ENCODE measurements at places on chromosomes 11 and 22. TPM values are rescaled to one million over a fixed set of nuclear protein-coding genes. Genes with fewer than 3 reads are reported as not detected.
A peak's percentile ranks its signal among the peaks of the same experiment; 100 is the strongest.

- no peak overlapping the region for H3K27ac ChIP-seq
- H3K36me3 ChIP-seq: no peaks in the 10 kb centered on the region
- H3K27me3 ChIP-seq: no peaks in the 10 kb centered on the region
- peaks cover 26% of the 10 kb centered on the region for H3K4me1 ChIP-seq
Measured at GRCh38 chr22:23067023-23067650, 3.2 kb upstream of the GNAZ start.

DNA sequence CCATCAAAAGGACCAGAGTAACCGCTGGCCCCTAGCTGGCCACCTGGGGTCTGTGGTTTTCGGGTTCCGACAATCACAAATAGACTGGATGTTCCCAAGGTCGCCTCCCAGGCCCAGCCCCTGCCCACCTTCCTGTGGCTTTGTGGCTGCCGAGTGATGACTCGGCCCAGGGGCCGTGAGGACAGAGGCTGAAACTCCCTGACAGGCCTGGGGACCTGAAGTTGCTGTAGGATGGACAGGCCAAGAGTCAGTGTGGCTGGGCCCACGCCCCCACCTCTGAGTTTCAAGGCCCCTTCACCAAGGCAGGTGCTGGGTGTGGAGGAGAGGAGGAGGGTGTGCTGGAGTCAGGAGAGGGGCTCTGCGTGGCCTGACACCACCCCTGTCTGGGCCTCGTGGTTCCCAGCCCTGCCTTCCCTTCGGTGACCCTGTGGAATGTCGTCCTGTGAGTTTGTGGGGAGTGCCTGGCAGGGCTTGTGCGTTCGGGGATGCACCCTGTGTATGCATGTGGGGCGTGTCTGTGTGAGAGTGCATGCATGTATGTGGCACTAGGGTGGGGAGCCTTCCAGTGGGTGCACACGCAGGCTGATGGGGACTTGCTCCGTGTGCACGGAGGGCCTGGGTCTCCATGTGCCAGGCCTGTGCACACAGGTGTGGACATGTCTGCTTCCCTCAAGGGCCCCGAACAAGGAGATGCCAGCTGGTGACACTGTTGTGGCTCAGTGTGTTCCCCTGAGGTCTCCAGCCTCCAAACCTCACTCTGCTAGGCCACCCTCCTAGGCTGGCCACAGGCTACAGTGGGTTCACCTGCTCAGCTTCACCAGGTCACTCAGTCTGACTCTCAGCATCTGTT, 8.4 kb upstream of the MGAT3 start:
- no peaks in the 10 kb centered on the region for H3K36me3 ChIP-seq
- H3K4me1 ChIP-seq: peaks cover 53% of the 10 kb centered on the region
- no peaks in the 10 kb centered on the region for H3K27me3 ChIP-seq
- no peak overlapping the region for H3K27ac ChIP-seq
- no peak overlapping the region for H3K4me3 ChIP-seq

- DNase-seq: peak; percentile 51
- no peak overlapping the region for H3K4me3 ChIP-seq
- H3K27ac ChIP-seq: no peak overlapping the region
- H3K27me3 ChIP-seq: no peaks in the 10 kb centered on the region
Measured at GRCh38 chr11:2419638-2420501, 19.3 kb downstream of the TSSC4 start.

DNA sequence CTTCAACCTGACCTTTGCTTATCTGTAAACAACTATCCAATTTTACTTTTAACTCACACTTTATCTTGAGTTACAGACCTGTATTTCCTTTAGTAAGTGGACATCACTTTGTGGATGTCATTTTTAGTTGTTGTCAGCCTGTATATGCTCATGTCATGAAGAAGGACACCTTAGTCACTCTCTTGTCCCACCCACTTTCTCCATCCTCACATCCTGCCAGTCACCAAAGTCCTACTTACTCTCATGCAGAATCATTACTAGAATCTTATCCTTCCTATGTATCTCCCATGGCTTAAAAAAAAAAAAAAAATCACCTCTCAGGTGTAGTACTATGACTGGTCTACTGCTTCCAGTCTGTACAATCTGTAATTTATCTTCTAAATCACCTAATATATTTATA, 43.3 kb downstream of the SESN3 start:
- no peak overlapping the region for H3K27ac ChIP-seq
- peaks cover 54% of the 10 kb centered on the region for H3K36me3 ChIP-seq
- H3K4me3 ChIP-seq: no peak overlapping the region
- H3K27me3 ChIP-seq: no peaks in the 10 kb centered on the region

DNA sequence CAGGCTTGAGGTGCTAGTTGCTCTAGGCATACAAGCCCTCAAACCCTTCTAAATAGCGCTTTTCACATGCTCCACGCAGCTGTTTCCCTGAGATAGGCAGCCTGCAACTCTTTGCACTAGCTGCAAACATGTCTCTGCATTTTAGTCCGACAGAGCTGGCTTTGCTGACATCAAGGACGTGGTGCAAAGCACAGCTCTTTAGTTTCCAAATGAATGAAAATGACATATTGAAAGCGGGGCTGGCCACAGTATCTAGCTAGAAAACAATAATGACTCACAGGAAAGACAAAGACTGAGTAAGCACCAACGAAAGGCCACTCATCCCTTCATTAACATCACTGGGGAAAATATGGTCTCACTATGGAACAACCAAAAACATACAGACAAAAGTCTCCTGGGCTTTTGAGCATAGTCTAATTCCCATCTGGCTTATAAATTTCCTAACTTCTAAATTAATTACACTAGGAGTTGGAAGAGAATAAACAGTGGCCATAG, 15.3 kb upstream of the ZC3H12C start:
- no peak for DNase-seq
- no peak overlapping the region for H3K27ac ChIP-seq
- H3K36me3 ChIP-seq: no peaks in the 10 kb centered on the region
- no peaks in the 10 kb centered on the region for H3K4me1 ChIP-seq
- H3K4me3 ChIP-seq: no peak overlapping the region

GRCh38 chr11:79262221-79262620, 178.6 kb downstream of the TENM4 start:
- no peak overlapping the region for H3K27ac ChIP-seq
- H3K4me3 ChIP-seq: no peak overlapping the region
- DNase-seq: no peak
- H3K27me3 ChIP-seq: peaks cover 5% of the 10 kb centered on the region

DNA sequence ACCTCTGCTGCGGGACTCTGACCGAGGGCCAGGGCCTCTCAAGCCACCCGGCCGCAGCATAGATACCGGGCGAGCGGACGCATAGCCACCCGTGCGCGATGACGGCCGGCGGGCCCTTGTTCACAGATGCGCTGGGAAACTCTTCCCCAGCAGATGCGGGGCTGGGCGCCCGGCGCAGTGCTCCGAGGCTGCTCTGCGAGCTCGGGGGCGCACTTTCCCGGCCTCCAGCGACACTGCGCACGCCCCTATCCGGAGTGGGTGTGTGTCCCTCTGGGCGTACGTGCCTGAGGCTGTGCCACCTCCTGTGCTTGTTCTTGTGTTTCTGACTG, 104.7 kb upstream of the E2F8 start:
- no peak overlapping the region for H3K27ac ChIP-seq
- peaks cover 68% of the 10 kb centered on the region for H3K27me3 ChIP-seq
- DNase-seq: no peak
- peaks cover 3% of the 10 kb centered on the region for H3K4me1 ChIP-seq
- H3K4me3 ChIP-seq: no peak overlapping the region

LRRC32 gene
- total RNA-seq: not detected

MN1 gene
- total RNA-seq: 0.22 TPM

MMP11 gene
- 3.8 TPM for total RNA-seq

Measured in naive thymus-derived CD8-positive, alpha-beta T cell (primary cell).